ENCODE measurements at places on chromosomes 1 and 21. TPM values are rescaled to one million over a fixed set of nuclear protein-coding genes. Genes with fewer than 3 reads are reported as not detected.

PHLDA3 gene
- 159 TPM for total RNA-seq

SAMD11 gene
- 6.4 TPM for total RNA-seq

GRCh38 chr1:44553771-44554170 lies 120.5 kb downstream of the TMEM53 start:
- no peak for DNase-seq

DNA sequence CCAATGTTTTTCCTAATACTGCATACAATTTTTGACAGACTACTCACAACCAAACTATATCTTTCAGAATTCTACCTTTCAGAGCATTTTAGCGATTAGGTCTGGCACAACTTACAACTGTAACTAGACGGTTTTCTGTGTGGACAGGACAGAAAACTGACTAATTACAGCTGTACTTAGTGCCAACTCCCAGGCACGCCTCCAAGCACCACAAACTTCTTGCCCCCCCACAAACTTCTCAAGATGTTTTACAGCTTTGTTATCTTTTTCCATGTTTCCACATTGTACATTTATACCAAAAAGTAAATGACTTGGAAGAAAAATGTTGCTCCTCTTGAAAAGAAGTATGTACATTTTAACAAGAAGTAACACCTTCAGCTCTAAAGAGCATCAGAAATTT lies 13.8 kb downstream of the LYST start:
- DNase-seq: no peak

DNA sequence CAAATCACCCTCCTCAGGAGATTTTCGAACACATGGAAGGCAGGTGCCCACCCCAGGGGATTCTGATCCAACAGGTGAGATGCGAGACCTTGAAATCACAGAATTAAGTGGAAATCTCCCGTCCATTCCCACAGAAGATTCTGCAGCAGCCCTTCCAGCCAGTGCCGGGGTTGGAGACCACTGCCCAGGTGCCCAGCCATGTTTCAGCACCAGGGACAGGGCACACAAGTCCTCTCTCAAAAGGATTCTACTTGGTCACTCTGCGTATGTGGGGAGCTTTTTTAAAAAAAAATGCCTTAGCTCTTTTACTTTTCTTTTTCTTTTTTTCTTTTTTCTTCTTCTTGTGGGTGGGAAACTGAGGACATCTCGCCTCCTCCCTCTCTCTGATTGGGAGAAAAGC lies 80.7 kb downstream of the VWA5B1 start:
- DNase-seq: no peak

GRCh38 chr1:170192546-170192945 lies 46.8 kb downstream of the NTMT2 start:
- no peak for DNase-seq

FLG2 gene
- total RNA-seq: not detected

- no peak for DNase-seq
Measured at GRCh38 chr1:83761167-83762038, 237.5 kb downstream of the TTLL7 start.

ANGEL2 gene
- total RNA-seq: 45.9 TPM

- no peak for DNase-seq
Measured at GRCh38 chr1:112614460-112615065, 4.4 kb downstream of the ST7L start.

- no peak for DNase-seq
Measured at GRCh38 chr1:160916666-160917065, 31.7 kb upstream of the ITLN1 start.

DNA sequence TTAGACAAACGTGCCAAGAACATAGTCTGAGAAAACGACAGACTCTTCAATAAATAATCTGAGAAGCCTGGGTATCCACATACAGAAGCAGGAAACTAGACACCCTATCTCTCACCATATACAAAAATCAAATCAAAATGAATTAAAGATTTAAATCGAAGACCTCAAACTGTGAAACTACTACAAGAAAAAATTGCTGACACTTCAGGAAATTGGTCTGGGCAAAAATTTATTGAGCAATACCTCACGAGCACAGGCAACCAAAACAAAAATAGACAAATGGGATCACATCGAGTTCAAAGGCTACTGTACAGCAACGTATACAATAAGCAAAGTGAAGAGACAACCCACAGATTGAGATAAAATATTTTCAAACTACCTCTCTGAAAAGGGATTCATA lies 292.8 kb upstream of the RGS18 start:
- DNase-seq: no peak

- DNase-seq: no peak
Measured at GRCh38 chr1:6316240-6317097, 55.6 kb upstream of the GPR153 start.

DNA sequence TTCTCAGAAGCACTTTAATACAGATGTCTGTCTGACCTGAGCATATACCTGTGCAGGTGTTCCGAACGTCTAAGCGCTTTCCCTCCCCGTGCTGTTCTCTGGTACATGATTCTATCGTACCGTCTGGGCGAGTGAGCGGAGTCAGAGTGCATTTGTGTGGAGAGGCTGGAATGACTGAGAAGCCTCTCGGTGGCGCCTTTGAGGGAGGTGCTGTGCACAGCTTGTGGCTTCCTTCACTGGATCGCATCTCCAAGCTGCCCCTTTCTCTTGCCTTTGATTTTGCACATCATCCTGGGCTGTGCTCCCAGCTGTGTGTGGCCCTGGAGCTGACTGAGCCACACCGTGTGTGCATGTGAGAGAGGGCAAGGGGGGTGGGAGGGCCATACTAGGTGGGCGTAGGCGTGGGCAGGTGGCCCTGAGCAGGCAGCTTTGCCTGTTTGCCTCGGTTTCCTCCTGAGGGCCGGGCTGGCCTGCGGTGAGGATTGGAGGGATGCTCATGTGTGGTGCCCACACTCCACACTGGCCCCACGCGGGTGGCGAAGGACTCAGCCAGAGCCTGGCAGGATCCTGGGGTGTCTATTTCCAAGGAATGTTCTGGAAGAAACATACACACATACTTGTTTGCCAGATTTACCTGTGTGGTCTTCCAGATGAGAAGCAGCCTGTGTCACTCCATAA lies 105.3 kb downstream of the ADARB1 start:
- DNase-seq: no peak

DNA sequence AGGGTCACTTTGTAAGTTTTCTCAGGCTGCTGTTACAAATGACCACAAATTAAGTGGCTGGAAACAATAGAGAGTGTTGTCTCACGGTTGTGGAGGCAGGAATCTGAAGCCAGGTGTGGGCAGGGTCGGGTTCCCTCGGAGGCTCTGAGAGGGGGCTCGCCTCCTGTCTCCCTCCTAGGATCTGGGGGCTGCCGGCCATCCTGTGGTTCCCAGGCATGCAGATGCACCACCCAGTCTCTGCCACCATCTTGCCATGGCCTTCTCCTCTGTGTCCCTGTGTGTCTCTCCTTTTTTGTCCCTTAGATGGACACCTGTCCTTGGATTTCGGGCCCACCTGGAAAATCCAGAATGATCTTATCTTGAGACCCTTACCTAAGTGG lies 4.8 kb downstream of the TP73 start:
- DNase-seq: no peak

GRCh38 chr1:228381356-228381755 lies 25.3 kb downstream of the TRIM11 start:
- no peak for DNase-seq
